CMK (cell line): ENCODE measurements at places on chromosomes 13 and 19.

DNA sequence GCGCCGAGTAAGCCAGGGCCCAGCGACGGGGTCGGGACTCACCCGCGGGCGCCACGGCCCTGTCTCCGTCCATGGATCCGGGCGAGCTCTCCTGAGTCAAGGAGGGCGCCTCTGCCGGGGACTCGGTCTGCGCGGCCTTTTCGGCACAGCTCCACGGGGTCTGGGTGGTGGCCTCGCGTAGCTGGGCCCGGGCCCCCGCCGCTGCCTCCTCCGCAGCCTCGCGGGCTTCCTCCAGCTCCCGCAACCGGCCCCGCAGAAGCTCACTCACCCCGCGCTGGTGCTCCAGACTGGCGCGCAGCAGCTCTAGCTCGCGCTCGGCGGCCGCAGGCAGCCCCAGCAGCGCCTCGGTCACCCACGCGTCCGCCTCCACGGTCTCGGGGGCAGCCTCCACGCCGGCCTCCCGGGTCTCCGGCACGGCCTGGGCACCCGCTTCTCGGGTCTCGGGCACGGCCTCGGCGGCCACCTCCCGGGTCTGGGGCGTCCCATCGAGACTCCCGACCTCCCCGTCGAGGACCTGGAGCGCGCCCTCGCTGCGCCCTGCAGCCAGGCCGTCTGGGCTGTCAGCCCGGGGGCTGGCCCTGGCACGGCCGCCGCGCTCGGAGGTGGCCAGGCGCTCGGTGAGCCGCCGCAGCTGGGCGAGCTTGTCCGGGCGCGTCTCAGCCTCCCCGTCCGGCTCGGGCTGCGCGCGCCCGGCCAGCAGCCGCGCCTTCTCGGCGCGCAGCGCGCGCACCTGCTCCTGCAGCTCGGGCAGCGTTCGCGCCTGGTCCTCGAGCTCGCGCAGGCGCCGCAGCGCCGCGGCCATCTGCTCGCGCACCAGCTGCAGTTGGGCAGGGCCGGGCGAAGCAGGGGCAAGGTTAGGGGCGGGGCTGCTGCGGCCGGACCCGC lies 8.4 kb downstream of the KANK3 start:
- DNase-seq, result no peak

GRCh38 chr13:32378012-32378411 lies 49.9 kb downstream of the N4BP2L1 start:
- DNase-seq, result no peak

DNA sequence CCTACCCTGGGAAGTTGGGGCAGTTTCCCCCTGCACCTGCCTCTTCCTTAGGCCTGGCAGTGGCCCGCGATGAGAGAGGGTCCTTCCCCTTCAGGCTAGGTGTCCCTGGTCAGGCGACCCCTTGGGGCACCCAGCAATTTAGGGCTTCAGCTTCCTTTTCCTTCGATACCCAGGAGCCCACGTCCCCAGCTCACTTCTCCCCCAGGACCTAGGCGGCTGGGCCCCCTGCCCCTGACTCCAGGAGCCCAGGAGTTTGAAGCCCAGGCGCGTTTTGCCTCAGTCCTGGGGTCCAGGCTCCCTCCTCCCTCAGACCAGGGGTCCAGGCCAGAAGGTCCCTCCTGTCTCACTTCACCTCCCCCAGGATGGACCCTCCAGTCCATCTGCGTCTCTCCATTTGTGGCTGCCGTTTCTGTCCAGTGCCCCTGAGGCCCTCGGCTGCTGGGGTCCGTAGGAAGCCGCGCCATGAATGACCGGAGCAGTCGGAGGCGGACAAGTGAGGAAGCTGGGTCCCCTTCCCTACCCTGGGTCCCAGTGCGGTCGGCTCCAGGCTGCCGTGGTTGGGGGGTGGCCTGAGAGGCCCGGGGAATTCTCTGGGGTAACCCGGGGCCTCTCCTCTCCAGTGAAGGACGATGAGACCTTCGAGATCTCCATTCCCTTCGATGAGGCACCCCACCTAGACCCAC lies 714 bp downstream of the CCDC106 start:
- DNase-seq, result no peak

DNA sequence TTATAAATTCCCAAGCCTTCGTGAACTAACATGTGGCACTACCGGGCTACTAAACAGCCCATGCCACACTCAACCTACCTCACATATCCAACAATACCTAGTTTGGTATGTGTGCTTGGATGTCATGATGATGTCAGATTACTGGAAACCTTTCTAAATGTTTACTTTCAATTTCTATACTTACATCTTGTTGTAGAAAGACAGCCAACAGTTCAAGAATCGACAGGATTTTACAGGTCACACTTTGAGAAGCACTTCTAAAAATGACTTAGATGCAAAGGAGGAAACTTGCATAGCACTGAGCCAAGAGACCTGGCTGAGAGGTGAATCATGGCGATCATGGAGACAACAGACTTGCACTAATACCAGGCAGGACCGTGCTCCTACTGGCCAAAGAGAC lies 209.9 kb downstream of the COL4A1 start:
- no peak for DNase-seq

GRCh38 chr19:43848821-43849220 lies 21.7 kb downstream of the ZNF283 start:
- DNase-seq, result no peak

- no peak for DNase-seq
Observed at GRCh38 chr19:57665261-57665806, 3.4 kb upstream of the ZSCAN4 start.

DNA sequence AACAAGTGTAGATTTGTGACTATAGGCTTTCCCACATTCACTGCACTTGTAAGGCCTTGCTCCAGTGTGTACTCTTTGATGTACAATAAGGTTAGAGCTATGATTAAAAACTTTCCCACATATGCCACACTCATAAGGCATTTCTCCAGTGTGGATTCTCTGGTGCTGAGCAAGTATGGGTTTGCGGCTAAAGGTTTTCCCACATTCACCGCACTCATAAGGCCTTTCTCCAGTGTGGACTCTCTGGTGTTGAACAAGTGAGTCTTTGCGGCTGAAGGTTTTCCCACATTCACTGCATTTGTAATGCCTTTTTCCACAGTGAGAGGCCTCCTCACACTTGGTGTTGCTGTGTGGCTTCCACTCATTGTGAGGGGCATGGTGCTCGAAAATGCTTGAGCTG lies 3.7 kb downstream of the ZNF772 start:
- DNase-seq, result no peak

GRCh38 chr13:32297206-32297605 lies 18.0 kb downstream of the ZAR1L start:
- no peak for DNase-seq

DNA sequence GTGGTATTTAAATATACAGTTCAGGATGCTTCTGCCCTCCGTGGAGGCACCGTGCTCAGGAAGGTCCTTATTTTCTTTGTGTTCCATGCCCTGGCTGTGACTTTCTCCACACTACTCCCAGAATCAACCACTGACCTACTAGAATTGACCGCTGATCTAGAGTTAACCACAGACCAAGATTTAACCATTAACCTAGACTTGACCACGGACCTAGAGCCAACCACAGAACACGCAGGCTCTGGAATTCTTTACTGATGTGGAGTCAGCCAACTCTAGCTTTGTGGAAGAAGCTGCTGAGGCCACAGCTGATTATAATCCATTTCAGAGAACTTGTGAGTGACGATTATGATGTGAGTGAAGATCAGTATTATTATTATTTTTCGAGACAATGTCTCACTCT lies 18.0 kb downstream of the GTF2F2 start:
- DNase-seq, result no peak

DNA sequence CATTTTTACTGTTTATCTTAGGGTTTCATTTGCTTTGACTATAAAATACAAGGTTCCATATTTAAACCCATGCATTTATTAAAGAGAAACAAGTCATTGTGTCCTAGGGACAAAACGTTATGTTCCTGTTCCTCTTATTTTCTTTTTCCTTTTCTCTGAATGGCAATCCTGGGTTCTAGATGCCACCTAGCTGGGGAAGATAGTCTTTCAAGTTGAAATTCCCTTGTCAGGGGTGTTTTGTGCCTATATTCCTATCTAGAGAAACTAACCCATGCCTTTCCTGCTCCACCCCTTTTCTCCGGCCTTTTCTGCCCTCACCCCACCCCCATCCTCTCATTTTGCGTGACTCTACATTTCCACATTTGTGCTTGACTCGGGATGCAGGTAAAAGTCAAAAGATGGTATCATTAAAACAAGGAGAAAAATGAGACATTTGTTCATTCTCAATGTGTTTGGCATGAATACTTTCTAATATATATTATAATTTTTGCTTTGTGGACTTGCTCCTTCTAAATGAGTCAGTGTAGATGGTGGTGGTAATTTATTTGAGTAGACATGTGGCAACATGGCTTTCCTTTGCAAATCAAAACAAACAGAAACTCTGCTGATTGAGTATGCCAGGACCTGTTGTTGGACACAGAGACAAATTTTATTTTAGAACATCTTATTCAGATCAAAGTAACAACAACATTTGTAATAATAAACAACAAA lies 26.8 kb upstream of the STARD13 start:
- DNase-seq, result no peak

- DNase-seq, result no peak
Observed at GRCh38 chr13:53499576-53500133, 471.0 kb downstream of the OLFM4 start.

DNA sequence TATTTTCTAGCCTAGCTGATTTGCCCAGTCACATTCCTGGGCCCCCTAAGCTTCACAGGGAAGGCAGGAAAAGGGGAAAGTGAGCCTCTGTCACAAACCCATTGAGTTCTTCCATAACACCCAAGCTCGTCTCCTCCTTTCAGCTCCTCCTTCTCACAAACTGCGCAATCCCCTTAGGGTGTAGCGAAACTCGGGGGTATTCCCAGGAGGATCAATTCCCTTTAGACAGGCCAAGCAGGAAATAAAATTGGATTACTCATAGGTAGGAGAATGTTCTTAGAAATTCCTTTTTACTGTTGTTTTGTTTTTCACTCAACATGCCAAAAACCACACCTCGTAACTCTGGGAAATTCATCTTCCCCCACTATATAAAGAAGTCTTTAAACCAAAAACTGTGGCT lies 139.3 kb downstream of the IRS2 start:
- no peak for DNase-seq

- DNase-seq, result no peak
Observed at GRCh38 chr19:12603714-12604113, 6.9 kb downstream of the ZNF490 start.

GRCh38 chr13:76516013-76516412 lies 370.2 kb downstream of the KCTD12 start:
- no peak for DNase-seq

GRCh38 chr19:40229484-40229883 lies 3.0 kb upstream of the CCNP start:
- no peak for DNase-seq

DNA sequence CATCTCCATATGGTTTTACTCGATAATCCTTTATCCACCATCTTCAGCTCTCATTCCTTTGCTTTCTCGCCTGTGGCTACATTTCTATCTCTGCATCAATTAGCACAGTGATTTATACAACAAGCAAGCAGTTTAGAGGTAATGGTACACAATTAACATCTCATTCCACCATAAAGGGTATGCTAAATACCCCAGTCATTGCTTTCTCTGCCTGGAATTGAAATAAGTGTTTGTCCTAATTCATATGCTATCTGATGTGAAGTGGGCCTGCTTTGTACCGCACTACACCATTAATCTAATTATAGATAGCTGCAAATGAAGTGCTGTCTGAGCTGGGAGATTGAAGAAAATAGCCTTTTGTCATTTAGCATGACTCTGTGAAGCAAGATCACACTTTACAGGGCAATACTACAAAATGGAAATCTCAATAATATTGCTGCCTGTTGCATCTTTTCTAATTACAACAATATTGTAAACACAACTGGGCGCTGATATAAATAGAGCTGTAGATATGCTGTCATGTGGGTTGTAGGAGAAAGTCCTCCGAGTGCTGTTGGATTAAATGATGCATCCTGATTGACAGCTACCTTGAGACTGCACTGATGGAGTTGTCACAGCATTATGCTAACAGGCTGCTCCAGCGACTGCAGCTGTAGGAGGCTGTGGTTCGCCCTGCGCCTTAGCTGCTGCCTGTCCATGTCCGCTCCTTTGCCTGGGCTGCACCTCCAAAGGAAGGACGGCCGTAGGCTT lies 78.2 kb downstream of the GGACT start:
- no peak for DNase-seq

- no peak for DNase-seq
Observed at GRCh38 chr19:46447824-46448223, 19.1 kb upstream of the PNMA8C start.

DNA sequence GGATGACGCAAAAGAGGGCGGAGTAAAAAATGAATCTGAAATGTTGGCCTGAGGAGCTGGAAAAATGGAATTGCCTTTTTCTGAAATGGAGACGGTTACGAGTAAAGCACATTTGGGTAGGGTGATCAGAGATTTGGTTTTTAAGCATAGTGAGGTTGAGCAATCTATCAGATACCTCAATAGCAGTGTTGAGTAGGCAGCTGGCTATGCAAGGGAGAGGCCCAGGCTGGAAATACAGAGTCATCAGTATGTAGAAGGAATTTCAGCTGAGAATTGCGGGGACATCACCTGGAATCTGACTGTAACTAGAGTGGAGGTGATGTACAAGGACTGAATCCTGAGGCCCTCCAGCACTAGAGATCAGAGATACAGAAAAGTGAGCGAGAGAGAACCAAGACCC lies 224.8 kb downstream of the LMO7 start:
- no peak for DNase-seq

GRCh38 chr13:31053091-31053490 lies 108.6 kb downstream of the HSPH1 start:
- no peak for DNase-seq

- DNase-seq, result peak; percentile 37
Observed at GRCh38 chr19:10505583-10506229, 2.5 kb upstream of the KEAP1 start.

DNA sequence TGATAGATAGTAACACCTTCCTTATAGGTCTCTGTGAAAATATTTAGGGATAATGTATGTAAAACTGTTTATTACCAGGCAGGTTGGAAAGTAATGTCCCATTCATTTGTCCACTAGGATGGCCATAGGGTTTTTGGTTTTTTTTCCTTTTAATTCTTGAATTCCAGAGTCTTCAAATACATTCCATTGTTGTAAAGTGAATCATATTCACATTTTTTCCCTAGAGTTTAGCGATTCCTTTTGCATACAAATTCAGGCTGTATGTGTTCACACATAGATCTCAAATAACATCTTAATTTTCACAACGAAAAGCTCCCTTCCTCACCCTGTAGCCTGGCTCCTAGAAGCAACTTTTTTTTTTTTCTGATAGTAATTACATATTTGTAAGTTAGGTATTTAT lies 1.8 kb upstream of the ZNF557 start:
- DNase-seq, result no peak

DNA sequence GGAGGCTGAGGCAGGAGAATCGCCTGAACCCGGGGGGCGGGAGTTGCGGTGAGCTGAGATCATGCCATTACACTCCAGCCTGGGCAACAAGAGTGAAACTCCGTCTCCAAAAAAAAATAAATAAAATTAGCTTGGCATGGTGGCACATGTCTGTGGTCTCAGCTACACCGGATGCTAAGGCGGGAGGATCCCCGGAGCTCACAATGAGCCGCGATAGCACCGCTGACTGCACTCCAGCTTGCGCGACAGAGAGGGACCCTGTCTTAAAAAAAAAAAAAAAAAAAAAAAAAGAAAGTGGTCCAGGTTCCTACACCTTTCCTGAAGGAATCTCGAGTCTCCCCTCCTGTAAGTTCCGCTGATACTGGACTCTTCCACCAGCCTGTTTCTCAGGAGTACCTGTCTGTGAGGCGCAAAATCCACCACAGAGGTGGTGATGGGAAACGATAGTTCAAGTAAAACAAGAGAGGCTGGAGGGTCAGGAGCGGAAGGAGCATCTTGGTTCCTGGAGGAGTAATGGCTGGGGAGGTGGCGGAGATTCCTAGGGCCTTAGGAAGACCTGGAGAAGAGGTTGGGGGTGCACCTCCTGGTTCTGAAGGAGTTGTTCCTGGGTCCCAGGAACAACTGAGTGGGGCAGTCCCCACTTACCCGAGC lies 471 bp downstream of the FUT1 start:
- DNase-seq, result no peak

- DNase-seq, result no peak
Observed at GRCh38 chr19:29976151-29976943, 34.3 kb downstream of the URI1 start.
